Fibroblast of lung (primary cell): ENCODE measurements at places on chromosomes 7 and 10. TPM values are rescaled to one million over a fixed set of nuclear protein-coding genes. Genes with fewer than 3 reads are reported as not detected.

Gene EPO
- total RNA-seq: not detected in 2 replicates

Gene DMTF1
- 59.8 and 97.1 TPM in 2 replicates for total RNA-seq

Gene KCP
- total RNA-seq: 0.50 and 0.77 TPM in 2 replicates

Gene SYT15
- total RNA-seq: under 0.01 TPM in 2 replicates

Gene SLC26A3
- total RNA-seq: not detected in 2 replicates

Gene AGR2
- total RNA-seq: not detected in 2 replicates

Gene MMRN2
- total RNA-seq: 0.77 and 2.1 TPM in 2 replicates

Gene AQP1
- 10.8 and 44.6 TPM in 2 replicates for total RNA-seq

DNA sequence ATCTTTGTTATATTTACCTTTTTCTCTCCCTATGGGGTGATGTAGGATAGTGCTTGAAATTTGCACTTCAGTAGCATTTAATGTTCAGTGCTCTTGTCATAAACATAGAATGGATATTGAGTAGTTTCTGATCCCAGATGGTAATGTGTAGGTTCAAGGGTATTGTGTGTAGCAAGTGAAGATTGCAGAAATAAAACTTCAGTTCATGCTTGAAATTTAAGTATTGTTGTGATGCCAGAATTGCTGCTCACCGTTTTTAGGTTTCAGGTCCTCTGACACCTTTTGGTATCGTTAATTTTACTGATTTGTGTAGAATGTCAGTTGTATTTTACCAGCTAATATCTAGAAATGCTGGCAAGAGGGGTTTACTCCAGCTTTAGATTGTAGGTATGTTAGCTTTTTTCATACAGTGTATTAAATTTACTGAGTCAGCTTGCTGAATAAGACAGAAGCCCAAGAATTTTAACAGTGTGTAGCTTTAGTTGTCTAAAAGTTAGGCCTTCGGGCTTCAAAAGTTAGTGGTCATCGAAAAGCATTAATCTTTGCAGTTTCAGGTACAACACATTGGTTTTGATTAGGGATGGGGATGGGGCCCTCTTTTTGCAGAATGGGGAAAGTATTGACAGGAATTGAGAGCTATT is 1.9 kb downstream of the PTEN start:
- peak; percentile 12 for DNase-seq

DNA sequence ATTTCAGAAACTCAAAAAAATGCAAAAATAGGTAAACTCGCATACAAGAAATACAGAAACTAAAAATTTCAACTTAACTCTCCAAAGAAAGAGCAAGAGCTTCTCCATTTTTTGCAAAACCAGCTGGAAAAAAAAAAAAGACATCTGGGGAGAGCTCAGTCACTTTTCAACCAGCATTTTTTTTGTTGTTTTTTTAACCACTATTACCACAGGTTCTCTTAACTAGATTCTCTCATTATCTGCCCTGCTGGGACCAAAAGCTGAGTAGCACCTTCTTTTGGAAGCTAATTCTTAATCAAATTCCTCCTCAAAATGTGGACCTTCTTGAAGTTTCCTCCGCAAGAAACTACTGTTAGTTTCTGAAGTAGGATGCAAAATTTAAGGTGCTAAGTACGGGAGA is 14.2 kb downstream of the IGF2BP3 start:
- no peak for DNase-seq

GRCh38 chr10:54708021-54708420 is 93.0 kb downstream of the PCDH15 start:
- DNase-seq: peak; percentile 40

GRCh38 chr7:65441010-65441409 is 67.4 kb downstream of the ZNF92 start:
- peak; percentile 89 for DNase-seq

DNA sequence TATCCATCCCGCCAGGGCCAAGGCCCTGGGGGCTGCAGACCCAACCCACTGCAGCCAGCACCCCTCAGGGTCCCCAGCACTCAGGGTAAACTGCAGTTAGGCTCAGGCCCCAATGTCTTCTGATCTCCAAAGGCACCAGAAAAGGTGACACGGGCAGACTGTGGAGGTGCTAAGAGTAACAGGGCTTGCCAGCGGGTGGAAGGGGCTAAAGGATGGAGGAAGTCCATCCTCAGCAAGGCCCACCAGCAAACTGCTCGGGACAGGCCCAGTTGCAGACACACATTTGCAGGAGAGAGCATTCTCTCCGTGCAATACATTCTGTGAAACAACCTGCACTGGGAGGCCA is 95.6 kb upstream of the DDC start:
- DNase-seq: no peak

DNA sequence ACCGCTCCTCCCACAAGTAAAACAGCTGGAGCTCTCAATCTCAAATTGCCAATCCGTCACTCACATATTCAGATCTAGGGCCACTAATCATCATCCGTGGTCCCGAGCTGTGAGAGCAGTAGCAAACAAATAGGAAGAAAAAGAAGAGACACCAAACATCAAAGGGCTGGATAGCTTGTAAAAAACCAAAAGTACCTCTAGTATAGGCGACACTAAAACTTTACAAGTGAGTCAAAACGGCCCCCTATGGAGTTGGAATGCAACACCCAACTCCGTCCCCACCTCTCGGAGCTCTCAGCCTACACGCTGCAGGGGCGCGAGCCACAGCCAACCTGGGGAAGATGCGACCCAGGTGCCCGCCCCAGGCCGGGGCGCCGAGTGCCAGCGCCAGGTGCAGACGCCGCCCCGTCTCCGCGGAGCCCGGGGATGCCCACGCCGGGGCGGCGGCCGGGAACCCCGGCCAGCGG is 581 bp downstream of the FAM3C start:
- DNase-seq: no peak

DNA sequence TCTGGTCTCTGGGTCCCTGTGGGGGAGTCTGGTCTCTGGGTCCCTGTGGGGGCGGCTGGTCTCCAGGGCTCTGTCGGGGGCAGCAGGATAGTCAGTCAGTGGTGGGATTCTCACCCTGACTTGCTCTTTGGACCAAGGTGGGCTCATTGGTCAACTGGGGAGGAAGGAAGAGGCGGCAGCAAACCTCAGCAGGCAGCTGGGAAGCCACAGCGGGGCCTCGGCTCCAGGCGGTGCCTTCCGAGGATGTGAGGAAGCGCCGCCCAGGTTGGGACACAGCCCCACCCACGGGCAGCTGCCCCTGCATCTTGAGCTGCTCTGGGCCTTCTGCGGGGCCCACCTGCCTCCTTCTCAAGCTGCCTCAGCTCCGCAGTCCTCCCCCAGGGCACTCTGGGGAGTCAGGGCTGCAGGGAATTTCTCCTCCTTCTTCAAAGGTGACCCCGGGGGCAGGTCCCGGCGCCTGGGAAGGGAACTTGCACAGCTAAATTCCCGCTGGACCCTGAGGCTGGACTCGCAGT is 20.4 kb upstream of the KNDC1 start:
- DNase-seq: no peak

DNA sequence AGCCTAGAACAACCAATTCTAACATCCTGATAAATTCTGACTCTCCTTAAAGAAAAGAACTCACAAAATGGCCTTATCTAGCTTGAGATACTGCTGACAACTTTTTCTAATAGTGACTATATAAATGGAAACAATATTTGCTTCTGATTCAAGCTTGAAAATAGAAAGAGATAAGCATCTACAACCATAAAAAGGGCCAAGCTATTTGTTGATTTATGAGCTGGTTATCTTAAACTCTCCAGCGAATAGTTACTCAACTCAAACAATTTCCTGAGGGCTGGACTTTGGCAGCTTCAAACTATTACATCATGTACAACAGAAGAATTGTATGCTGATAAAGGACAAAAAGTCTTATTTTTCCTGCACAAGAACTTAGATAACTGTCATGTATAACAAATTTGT is 4.6 kb downstream of the USP54 start:
- DNase-seq: peak; percentile 91

DNA sequence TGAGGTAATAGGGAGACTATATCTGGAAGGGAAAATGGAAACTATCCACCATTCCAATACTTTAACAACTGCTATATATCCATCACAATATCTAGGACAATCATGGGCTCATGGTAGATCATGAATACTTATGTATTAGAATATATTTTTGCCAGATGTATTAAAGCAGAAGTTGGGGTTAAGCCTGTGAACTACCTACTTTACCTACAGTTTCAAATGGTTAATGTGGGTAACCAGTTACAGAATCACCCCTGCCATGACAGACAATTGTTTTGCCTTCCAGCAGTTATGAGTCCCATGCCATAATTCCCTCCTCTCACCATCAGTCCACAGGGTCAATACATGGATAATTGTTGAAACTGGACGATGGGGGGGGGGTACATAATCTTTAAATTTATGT is 29.9 kb upstream of the RAPGEF5 start:
- no peak for DNase-seq

GRCh38 chr10:11616021-11616420 is 4.6 kb upstream of the USP6NL start:
- DNase-seq: no peak

GRCh38 chr7:45363669-45364068 is 206.1 kb downstream of the RAMP3 start:
- DNase-seq: no peak

GRCh38 chr7:121837462-121837861 is 35.5 kb upstream of the PTPRZ1 start:
- DNase-seq: no peak

GRCh38 chr7:74718336-74718735 is 55.5 kb upstream of the NCF1 start:
- no peak for DNase-seq

DNA sequence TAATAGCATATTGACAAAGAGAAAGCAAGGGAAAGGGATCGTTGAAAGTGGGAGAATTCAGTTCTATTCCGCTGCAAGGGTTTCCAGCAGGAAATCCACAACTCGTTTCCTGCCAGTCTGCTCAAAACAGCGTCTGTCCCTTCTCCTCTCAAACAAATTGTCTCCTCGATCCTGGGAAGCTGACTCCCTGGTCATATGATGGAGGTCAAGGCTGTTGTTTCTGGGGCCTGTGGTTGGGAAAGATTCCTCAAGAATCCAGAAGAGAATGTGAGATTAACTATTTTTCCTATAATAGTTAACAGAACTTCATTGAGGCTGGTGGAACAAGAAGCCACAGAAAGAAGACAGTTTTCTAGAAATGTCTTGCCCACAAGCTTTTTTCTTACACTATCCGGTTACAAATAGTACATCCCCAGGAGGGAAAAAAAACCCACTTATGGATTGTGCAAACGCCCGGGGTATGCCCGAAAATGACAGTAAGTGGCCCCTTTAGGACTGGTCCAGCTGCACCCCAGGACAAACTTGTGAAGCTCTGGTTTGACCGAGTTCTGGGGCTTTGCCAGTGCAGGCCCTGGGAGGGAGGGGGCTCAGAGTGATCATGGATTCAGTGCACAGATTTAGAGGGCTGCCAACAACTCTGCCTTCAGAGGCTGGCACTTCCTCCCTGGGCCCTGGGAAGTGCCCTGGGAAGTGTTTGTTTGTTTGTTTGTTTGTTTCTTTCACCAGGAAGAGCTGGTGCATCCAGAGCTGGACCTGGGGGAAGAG is 49.4 kb upstream of the CTBP2 start:
- DNase-seq: peak; percentile 54

DNA sequence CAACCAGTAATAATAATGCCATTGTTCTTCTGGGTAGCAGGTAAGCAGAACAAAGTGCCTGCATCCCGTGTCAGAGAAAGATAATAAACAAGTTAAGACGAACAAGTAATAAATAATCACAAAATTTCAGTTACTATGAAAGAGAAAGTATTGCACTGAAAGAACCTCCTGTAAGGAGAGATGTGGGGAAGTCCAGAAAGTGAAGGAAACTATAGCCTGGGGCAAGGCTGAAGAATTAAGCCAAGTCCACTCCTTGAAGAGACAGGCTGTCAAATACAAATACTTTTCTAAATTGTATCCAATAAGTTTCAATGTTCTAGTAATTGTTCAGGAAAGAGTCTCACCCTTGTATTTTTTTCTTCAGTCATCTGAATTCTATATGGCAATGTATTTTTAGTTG is 611.4 kb downstream of the MAGI2 start:
- DNase-seq: no peak

- DNase-seq: no peak
Measured at GRCh38 chr7:21076054-21076453, 289.4 kb upstream of the SP8 start.

GRCh38 chr7:159107161-159107892 is 37.3 kb downstream of the VIPR2 start:
- no peak for DNase-seq

DNA sequence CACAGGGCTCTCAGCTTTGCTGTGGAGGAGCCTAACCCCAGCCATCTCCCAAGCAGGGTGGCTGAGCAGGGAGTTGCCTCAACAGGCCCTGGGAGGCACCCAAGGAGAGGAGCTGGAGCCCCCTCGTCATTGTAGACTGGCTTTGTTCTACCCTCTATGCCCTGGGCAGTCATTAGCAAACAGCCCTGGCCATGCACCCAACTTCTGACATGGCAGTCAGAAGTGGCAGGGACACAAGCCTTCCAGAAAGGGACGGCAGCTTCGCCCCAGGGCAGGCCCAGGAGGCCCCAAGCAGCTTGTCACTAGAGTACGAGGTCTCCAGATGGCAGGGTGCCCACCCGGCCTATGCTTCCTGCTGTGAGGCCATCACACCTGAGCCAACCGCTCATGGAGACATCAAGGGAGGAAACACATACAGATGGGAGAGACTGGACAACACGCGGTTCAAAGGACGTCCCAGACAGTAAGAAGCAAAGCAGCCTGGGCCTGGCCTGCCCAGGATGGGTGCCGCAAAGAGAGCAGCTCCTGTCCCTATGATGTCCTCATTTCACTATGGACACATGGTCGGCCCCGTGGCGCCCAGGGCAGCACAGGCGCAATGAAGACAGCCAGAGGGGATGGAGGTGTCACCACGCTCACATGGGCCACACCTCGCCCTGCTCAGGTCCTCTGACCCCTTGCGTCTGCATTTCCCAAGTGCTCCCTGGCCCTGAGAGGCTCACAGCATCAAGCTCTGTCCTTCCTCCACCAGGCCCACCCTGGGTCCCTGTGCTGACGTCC is 190.9 kb upstream of the CXCL12 start:
- DNase-seq: no peak
